Stimulated activated CD4-positive, alpha-beta T cell treated with anti-CD3 and anti-CD28 coated beads, Interleukin-4, amount 100 ng/mL, for 24 hours (primary cell): ENCODE measurements at places on chromosomes 2 and 18.

- no peak for DNase-seq
Measured at GRCh38 chr18:355678-356077, 87.8 kb upstream of the THOC1 start.

DNA sequence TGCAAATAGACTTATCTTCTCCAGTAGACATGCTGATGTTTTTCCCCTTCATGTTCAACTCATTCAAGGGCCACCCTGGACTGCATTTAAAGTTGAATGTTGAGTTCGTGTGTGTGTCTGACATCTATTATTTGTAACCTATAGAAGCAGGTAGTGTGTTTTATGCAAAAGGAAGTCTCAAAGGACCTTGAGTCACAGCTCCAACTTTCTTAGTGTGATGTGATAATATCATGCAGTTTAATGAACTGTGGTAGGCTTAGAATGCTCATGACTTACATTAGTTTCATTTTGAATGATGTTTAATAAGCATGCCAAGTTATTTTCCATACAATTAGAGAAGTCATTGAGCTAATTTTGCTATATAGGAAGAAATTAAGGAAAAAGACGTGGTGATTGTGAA is 67.9 kb downstream of the CERS6 start:
- no peak for DNase-seq

- DNase-seq, result no peak
Measured at GRCh38 chr2:144405982-144406788, 113.7 kb downstream of the ZEB2 start.

DNA sequence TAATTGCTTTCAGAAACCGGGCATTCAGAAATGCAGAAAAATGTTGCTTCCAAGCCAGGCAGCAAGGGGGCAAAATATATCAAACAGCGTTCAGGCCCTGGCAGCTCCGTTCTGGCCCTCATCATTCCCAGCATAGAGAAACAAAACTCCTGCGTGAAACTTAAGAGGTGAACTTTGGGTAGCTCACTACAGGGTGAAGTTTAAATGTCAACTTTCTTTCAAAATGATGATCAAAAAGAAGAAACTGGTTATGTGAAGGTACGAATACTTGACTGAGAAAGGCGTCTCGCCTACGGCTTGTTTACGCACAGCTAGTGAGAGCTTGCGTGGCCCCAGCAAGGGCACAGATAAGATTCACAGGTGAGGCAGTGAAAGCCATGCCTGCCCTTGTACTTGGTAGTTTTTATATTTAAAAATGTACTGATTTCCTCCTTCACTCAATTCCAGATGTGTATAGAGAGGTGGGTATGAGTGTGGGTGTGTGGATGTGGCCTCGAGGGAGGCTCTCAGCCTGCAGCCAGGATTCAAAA is 127.5 kb downstream of the NFATC1 start:
- DNase-seq, result peak; percentile 81

DNA sequence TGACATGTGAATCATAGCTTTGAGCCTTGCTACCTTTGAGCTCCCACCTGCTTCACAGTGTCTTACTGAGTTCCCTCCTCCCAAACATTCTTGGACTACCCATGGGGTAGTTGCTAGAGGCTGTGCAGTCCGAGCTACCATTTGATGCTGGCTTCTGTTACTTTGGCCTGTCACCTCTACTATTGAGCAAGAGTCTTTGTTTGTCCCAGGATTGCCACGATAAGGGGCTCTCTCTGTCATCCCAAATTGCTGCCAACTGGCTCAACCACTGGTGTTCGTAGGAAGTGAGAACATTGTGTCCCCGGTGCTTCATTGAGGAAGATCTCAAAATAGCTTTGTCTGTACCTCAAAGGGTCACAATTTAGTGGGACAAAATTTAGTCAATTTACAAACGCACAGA is 59.1 kb upstream of the PAX8 start:
- no peak for DNase-seq

- DNase-seq, result peak; percentile 4
Measured at GRCh38 chr2:173239644-173240043, 115.0 kb upstream of the CDCA7 start.

GRCh38 chr2:8575834-8576423 is 105.9 kb upstream of the ID2 start:
- no peak for DNase-seq

GRCh38 chr18:48036641-48037421 is 106.4 kb upstream of the SMAD2 start:
- DNase-seq, result no peak

GRCh38 chr18:72774914-72775313 is 92.9 kb downstream of the NETO1 start:
- no peak for DNase-seq

GRCh38 chr2:191899410-191899809 is 52.5 kb upstream of the CAVIN2 start:
- no peak for DNase-seq
